Effector memory CD8-positive, alpha-beta T cell (primary cell): ENCODE measurements at places on chromosomes 16 and 17.

- no peaks in the 10 kb centered on the region for H3K4me1 ChIP-seq
- H3K4me3 ChIP-seq: no peak overlapping the region
- DNase-seq: no peak
- no peak overlapping the region for H3K27ac ChIP-seq
Observed at GRCh38 chr16:9917691-9918090, 264.5 kb downstream of the GRIN2A start.

DNA sequence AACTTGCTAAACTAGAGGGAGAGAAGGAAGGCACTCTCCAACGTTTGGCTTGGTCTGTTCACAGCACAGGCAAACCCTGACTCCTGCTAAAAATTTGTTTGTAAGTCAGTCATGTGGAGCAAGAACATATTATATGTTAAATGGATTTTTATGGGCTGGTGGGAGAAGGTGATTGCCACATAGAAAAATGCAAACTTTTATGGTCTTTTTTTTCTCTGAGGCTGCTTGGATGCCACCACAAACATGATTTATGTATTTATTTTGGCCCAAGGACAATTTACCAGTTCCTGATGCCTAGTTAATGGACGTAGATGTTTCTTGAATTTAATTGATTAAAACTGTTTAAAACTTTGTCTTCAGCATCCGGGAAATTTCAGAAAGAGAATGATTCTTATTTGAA lies 274.2 kb upstream of the MYOCD start:
- peaks cover 4% of the 10 kb centered on the region for H3K27me3 ChIP-seq
- no peak overlapping the region for H3K4me3 ChIP-seq
- H3K4me1 ChIP-seq: no peaks in the 10 kb centered on the region
- H3K27ac ChIP-seq: no peak overlapping the region
- no peaks in the 10 kb centered on the region for H3K36me3 ChIP-seq

- H3K27me3 ChIP-seq: no peaks in the 10 kb centered on the region
- H3K36me3 ChIP-seq: peaks cover 4% of the 10 kb centered on the region
- H3K27ac ChIP-seq: no peak overlapping the region
- H3K4me3 ChIP-seq: no peak overlapping the region
Observed at GRCh38 chr16:865026-865425, 64.5 kb upstream of the GNG13 start.

- H3K4me1 ChIP-seq: no peaks in the 10 kb centered on the region
- peaks cover 16% of the 10 kb centered on the region for H3K27me3 ChIP-seq
- no peak for DNase-seq
- H3K36me3 ChIP-seq: no peaks in the 10 kb centered on the region
Observed at GRCh38 chr16:80447241-80447640, 93.6 kb upstream of the DYNLRB2 start.

DNA sequence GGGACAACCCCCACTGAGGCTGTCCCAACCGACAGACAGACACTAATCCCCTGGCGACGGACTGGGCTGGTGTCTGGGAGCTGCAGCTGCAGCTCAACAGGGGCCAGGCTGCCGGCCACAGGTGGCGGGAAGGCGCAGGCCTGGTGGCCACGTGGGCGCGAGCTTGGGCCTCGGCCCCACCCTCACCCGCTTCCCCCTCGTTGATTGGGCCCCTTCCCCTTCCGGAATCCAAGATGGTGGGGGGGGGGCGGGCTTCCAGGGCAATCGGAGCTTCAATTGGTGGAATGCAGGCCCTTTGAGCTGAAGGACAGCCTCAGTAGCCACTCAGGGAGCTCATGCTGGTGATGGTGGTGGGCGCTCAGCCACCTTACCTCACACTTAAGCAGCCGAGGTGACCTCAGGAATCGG lies 8.7 kb upstream of the TBX4 start:
- no peak for DNase-seq
- no peak overlapping the region for H3K4me3 ChIP-seq
- no peaks in the 10 kb centered on the region for H3K36me3 ChIP-seq
- peaks cover 87% of the 10 kb centered on the region for H3K27me3 ChIP-seq

DNA sequence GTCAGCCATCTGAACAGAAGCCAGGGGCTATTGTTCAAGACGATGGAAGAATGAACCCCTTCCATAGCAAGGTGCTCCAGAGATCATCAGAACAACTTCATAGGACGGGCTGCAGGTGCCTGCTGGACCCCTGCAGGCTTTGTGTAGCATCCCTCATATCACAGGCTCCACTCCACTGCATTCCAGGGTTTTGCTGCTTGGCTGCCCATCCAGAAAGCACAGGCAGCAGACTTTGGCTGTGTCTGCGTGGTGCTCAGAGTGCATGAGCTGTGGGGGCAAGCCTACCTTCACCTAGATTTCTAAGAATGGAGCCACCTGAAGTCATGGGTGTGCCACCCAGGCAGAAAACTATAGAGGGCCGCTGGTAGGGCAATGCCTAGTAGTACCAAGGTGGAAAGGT lies 93.9 kb upstream of the NLRP1 start:
- peaks cover 80% of the 10 kb centered on the region for H3K27me3 ChIP-seq
- H3K36me3 ChIP-seq: no peaks in the 10 kb centered on the region
- H3K4me3 ChIP-seq: no peak overlapping the region

DNA sequence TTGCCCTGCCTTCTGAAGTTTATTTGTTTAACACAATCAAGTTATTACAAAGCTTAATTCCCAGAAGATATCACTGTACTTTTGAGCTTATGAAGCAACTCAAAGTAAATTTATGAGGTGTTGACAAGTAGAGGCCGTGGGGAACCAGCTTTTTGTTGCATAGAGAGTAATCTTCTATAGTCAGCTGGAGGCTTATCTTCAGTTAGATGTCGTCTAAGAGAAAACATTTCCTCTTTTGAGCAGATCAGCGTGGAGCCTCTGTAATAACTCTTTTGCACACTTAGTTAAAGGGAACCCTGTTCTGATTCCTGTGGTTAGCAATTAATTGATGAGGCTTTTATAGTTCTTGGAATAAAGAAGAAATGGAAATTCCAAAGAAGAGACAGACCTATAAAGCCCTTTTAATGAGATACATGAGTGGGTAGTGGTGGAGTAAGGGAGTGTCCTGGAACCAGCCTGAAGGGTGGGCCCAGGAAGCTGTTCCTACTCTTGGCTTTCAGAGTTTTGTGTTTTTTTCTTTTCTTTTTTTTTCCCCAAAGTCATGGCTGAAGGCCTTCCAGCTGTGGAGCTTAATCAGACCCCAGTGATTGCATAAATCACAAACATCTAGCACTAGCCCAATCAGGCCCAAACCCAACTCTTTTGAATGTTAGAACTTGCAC lies 28.9 kb upstream of the MAP3K14 start:
- no peak overlapping the region for H3K27ac ChIP-seq
- no peaks in the 10 kb centered on the region for H3K4me1 ChIP-seq
- H3K27me3 ChIP-seq: peaks cover 17% of the 10 kb centered on the region
- no peak for DNase-seq
